ENCODE measurements at places on chromosomes 12 and 14. TPM values are rescaled to one million over a fixed set of nuclear protein-coding genes. Genes with fewer than 3 reads are reported as not detected.

SERPINA12 gene
- not detected for total RNA-seq

- peak; percentile 86 for DNase-seq
Measured at GRCh38 chr14:65421201-65421981, 8.9 kb downstream of the FUT8 start.

DNA sequence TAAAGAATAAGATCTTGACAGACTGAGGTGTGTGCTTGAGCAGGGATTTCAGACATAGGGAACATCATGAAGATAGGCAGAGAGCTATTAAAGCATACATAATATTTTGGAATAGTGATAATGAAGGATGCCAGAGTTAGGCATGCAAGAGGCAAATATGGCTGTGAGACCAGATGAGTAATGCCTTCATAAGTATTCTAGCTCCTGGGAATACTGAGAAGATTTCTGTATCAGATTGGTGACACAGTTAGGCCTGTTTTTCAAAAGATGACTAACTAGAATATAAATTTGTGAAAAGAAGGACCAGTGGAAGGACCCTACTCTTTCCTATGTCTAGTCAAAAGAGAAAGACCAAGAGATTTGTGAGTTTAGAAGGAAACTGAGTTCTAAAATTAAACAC lies 108.8 kb downstream of the TXNDC16 start:
- no peak for DNase-seq

GRCh38 chr14:59028476-59029202 lies 159.8 kb upstream of the DAAM1 start:
- DNase-seq, result peak; percentile 99

DNA sequence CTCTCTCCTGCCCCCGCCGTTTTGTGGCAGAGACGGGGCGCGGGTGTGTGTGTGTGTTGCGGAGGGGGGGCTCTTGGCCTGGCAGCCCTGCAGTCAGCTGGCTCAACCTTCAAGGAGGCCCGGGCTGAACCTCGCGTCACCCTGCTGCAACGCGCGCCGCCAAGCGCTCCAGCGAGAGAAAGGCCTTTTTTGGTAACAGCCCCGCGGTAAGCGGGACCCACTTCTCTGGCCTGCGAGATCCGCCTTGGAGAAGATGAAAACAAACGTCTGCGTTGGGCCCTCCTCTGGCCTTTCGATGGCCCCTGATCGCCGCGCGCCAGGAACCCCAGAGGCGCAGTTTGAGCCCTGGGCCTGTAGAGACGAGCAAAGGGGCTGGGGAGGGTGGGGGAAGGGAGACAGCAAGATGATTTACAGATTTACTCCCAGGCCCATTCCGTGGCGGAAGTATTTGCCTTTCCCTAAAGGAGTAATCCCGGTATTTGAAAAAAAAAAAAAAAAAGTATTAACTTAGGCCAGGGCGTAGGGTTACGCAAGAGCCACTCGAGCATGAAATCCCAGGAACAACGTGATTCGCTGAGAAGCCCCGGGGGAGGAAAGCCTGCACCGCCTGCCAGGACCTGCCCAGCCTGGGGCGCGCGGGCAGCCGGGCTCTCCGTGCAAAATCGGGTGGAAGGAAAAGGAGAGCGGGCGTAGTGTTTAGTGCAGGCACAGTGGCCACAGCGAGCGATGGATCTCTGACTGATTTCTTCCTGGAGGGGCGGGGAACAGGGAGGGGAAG lies 4.5 kb upstream of the IRF2BPL start:
- peak; percentile 98 for DNase-seq
